NCI-H2107 (cell line): ENCODE measurements at places on chromosomes 3 and 15.

GRCh38 chr3:43968465-43968864, 273.2 kb upstream of the TOPAZ1 start:
- no peak for DNase-seq

GRCh38 chr3:16346413-16347081, 81.5 kb downstream of the OXNAD1 start:
- no peak for DNase-seq

GRCh38 chr3:30738605-30739004, 132.2 kb downstream of the TGFBR2 start:
- DNase-seq: no peak

DNA sequence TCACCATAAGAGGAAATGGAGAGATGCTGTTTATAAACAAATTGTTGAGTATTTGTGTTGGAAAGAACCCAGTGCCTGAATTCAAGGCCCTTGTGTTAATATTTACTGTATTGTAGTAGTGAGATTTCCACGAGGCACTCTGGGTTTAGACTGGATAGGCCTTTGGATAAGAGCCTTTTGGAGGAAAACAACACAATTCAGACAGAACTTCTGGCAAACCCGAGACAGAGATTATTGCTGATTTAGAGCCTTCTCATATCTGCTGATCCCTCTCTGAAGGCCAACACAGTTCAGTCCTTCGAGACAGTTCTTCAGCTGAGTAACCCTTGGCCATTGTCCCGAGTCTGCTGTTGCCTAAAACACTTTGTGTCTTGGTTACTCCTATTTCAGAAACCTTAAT, 55.7 kb downstream of the LMCD1 start:
- no peak for DNase-seq

- DNase-seq: no peak
Observed at GRCh38 chr15:57285386-57285785, 90.9 kb upstream of the CGNL1 start.

DNA sequence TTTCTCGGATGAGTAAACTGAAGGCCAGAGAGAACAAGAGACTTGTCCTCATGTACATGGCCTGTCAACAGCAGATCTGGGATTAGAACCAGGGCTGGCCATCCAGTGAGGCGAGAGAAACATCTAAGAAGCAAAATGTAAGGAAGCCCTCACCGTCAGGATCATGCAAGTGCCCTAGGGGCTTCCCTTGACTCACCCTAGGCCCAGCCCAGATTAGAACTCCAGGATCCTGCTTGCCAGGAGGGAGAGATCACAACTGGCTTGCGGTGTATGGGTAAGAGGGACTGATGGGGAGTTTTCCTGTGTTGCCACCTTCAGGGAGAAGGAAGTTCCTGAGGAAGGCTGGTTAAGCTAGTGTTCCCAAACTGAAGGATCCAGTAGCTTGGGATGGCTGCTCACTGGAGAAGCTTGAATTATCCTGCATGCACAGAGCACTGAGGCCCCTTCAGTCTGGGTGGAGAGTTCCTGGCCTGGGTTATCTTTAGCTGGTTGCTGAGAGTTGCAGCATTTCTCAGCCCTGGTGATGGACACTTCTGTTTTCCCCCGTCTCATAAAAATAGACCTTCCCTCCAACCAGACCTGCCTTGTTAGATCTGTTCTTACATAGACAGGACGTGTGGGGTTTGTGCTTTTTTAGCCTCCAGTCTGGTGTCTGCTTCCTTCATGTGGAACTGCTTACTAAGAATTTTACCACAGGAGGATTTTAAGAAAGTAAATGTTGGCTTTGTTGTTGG, 28.2 kb upstream of the XIRP1 start:
- no peak for DNase-seq

GRCh38 chr3:134064081-134064480, 34.4 kb upstream of the SLCO2A1 start:
- no peak for DNase-seq

- DNase-seq: no peak
Observed at GRCh38 chr15:67176195-67176971, 78.1 kb downstream of the AAGAB start.

GRCh38 chr3:31227131-31227562, 305.6 kb upstream of the STT3B start:
- no peak for DNase-seq

- DNase-seq: no peak
Observed at GRCh38 chr15:71273731-71274447, 158.6 kb downstream of the THSD4 start.

- no peak for DNase-seq
Observed at GRCh38 chr3:26655231-26655630, 32.7 kb downstream of the LRRC3B start.

DNA sequence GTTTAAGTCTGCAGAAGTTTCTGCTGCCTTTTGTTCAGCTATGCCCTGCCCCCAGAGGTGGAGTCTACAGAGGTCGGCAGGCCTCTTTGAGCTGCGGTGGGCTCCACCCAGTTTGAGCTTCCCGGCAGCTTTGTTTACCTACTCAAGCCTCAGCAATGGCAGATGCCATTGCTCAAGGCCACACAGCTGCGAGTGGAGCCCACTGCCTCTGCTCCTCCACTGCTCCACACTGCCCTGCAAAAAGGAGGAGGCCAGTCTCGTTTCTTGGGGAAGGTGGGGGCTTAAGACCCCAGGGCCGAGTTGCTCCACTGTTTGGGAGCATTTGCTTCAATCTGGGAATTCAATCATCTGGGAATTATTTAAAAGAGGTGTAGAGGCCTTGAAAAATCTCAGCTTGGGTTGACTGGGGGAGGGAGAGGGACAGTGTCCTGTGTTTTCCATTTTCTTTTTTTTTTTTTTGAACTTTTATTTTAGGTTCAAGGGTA, 144.6 kb upstream of the MEF2A start:
- no peak for DNase-seq

- no peak for DNase-seq
Observed at GRCh38 chr3:64179860-64180259, 45.4 kb downstream of the PRICKLE2 start.

DNA sequence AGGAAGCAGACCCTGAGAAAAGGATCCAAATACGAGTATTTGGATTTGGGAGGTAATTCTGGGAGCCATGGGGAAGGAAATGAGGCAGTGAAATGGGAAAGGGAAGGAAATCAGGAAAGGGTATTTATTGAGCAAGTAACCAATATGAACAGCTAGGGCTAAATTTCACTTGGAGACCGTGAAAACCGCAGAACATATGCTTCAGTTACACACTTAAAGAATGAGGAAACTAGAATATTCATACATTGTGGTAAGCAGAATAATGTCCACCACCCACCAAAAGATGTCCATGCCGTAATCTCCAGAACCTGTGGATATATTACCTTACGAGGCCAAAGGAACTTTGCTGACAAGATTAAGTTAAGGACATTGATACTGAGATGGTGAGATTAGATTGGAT, 63.3 kb downstream of the LRRN1 start:
- DNase-seq: no peak

DNA sequence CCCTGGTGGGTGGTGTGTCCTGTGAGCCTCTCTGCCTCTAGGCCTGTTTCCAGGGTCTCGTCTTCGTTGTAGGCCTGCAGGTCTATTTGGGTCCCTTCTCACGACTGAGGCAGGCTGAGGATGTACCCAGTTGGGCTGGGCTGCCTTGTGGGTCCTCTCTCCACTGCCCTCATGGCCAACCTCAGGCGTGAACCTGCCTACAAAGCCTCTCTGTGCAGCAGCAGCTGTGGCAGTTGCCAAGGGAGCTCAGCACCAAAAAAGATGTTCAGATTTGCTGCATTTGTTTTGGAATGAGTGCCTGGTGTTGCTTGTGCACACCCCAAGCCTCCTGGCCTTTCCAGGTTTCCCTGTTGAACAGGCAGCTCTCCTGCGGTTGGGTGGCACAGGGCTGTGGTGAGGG, 13.4 kb downstream of the KLF13 start:
- no peak for DNase-seq

DNA sequence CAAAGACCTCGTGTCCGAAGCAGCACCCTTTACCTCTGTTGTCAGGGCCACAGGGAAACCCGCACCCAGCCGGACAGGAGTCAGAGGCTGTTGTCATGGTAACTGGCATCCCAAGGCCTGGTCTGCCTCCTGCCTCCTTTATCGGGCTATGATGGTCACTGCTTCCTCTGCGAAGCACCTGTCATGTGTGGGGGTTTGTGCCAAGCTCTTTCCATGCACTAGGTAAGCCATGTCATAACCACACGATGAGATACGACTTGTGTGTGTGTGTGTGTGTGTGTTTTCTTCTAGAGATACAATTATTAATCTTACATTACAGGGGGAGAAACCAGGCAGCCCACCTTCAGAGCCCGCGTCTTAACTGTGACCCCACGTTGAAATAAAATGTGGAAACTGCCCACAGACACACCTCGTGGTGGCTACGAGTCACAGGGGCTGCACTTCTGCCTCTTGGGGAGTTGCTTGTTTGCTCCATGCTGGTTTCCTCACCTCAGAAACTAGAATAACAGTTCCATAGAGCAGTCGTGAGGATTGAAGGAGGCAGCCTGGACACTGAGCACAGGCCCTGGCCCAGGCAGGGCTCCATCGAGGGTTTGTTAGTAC, 18.0 kb downstream of the ZDHHC19 start:
- no peak for DNase-seq

DNA sequence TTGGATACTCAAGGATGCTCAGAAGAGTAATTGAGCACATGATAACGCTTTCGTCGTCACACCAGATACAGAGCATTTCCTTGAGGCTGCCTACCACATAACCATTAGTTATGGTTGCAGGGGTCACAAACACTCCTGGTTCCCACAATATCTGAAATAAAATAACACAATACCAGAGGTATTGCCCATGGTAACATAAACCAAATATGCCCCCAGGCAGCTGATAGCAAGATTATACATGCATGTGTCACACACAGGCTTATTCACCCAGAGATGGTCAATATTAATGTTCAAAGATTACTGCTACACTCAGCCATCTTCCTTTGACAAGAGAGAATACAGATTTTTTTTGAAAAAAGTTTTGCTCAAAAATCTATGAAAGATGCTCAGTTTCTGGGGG, 7.3 kb downstream of the RPL39L start:
- DNase-seq: no peak

DNA sequence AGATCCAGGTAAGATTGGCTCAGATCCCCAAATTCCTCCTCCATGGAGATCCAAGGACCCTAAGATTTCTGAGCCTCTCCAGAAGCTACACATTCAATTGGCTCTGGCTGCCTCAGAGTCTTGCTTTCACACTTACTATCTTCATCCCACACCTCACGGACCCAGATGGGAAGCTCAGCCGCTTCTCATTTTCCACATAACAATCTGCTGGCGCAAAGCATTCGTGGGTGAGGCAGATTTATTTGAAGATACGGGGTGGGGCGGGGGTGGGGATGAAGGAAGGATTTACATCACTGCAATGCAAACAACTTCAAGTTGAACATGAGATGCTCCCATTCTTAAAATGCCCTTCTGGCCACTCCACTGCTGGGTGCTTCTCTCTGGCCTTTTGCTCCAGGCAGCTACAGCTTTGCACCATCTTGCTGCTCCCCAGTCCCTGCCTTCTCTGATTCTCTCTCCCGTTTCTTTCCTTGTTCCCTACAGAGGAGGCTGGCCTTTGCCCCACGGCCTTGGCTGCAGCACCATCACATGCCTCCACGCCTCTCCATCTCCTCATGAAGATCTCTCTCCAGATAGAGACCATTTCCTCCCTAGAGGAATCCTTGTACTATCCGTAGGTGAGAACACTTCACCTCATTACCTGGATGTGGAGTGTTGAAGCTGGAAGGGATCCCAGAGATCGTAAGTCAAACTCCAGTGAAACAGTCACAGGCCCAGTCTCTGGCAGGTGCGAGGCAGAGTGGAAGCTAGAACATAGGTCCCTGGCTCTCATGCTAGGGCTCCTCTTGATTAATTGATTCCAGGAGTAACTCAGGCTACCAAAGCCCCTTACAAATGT, 175.9 kb downstream of the RPLP1 start:
- no peak for DNase-seq

DNA sequence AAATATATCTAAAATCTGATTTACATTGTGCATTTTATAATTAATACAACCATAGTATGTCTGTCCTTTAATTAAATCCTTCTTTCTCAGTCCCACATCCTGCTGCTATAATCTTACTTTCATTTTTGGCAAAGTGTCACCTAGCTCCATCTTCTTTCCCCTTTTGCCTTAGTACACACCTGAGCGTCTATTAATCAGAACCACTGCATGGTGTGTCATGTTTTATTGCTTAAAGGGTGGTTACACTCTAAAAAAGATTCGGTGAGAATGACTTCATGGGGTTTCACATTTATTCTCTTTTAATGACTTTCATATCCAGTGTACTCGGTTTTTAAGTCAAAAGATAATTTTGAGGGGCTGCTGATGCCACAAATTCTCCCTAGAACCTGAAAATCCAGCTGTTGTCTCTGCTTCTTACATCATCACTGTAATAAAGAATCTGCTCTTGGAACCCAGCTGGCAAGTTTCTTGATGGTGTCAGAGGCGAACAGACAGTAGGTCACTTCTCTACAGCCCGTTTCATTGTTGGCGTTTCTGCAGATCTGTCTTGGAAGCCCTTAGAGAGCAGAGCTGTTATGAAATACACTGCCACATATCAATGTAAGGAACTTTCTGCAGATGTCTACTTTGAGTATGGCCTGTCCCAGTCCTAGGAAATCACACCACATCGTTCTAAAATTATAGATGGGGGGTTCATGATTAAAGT, 99.7 kb downstream of the TIGIT start:
- DNase-seq: no peak

GRCh38 chr3:191328962-191329653, at the start of gene CCDC50:
Gene CCDC50 (plus strand): TSS chr3:191329394. CDS start chr3:191329675, 281 bp downstream.
- DNase-seq: peak; percentile 86
